D721Med (cell line): ENCODE measurements at places on chromosomes 3 and 15.

DNA sequence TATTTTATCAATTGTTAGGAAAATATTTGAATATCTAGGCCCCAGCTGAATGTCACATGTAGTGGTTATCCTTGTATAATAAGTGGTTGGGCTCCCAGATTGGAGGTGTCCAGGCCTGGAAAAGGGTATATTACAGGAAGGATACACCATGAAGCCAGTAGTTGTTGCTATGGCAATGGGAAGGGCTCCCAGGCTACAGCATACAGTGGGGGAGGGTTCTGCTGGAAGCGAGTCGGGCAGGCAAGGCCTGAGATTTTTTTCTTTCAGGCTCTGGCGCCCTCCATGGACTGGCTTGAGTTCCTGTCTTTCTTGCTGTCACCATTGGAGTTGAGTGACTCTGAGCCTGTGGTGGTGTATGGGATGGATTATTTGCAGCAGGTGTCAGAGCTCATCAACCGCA lies 8.9 kb downstream of the ECE2 start:
- DNase-seq: peak; percentile 91

DNA sequence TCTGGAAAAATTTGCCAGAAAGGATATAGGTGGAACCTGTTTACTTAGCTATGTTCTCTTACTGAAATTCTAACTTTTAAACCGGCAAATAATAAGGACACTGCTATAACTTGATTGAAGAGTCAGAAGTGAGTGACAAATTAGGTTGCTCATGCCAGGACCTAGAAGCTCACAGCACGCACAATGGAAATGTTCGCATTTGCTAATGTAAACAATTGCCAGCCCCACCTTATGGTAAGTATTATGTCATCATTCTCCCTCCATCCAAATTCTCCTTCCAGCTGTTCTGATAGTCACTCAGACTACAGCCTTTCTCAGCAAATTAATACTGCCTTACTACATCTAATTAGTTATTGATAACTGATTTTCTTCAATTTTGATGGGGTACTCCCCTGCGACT lies 4.8 kb upstream of the STXBP5L start:
- no peak for DNase-seq

DNA sequence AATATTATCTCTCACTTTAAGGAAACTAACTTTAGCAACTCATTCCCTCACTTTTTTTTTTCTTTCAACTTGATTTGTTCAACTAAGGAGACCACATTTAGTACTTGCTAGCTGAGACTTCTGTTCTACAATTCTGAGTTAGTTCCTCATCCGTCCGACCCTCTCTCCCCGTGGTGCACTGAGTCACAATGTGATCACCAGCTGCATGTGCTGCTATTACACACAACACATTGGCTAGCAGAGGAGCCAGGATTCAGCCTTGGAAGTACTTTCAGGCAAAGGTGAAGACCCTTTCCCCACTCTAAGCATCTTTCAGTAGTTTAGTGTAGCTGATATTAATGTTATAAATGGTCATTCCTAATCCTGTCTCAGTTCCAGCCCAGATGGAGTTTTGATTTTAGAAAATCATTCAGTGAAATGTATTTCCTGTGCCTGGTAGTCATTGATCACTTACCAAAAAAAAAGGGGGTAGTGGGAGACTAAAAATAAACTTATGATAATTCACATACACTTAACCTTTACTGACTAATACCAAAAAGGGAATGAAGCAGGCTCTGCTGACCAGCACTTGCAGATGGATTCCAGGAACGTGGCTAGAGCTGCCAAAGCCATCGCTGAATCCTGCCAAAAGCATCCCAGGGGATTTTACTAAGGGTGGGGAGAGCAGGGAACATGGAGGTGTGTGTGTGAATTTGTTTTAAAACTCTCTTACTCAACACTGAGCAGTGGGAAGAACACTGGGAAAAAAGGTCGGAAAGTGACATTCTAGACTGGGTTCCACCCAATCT lies 424.8 kb downstream of the LPP start:
- no peak for DNase-seq

DNA sequence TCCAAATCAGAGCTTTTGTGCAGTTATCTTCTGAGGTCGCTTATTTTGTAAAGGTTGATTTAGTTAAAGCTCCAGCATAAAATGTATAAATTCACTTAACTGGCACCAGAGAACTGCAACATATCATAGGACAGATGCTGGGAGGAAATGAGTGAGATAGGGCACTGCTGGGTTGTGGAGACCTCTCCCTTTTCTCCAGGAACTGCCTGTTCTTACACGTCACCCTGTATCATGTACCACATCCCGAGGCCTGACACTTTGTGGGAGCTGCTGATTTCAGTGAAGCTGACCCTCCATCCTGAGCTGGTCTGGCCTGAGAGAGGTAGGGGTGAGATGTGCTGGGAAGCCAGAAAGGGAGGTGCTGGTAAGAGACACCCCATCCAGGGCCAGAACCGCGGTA lies 213.8 kb upstream of the FEZF2 start:
- no peak for DNase-seq

DNA sequence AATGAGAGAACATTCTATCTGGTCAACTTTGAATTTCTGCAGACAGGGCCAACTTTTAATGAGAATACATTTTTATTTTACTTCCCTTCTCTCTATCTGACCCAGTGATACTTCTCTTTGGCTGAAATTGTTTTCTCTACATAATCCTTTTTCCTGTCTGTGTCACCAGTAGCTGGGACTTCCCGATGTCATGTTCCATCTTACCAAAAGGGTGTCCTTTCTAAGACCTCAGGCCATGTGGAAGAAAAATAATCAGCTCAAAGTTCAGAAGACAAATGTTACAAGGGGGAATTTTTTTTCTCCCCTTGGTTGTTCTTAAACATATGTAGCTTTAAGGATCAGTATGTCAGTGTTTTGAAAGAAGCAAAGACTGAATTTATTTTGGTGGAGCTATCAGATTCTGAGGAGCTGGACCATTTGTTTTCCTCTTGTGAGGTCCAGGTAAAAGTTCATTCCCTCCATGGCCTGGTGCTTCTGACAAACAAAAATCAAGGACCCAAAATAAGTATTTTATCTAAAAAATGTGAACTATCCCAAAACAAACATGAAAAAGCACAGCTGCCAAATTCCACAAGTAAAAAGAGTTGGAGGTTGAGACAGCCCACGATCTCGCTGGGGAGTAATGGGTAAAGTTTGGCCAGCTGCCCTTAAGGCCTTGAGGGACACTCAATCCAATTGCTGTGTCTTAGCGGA lies 859.4 kb upstream of the NR2F2 start:
- DNase-seq: no peak

- no peak for DNase-seq
These were observed 2.9 kb downstream of the TM6SF1 start for GRCh38 chr15:83110381-83110780.

DNA sequence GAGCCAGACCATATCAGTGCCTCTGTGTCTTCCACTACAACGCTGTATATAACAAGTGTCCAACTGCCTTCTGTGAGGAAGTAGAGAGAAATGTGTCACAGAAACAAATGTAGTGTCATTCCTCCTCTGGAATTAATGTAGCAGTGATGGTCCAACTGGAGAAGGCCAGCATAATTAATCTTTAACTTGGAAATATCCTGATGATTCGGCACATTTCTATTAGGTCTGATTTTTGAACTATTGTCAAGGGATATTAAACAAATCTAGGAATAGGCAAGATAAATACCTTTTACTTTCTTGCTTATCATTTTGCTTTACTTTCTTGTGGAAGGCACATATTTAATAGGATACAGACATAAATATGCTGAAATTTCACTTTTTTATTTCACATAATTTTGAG lies 446.2 kb upstream of the ALCAM start:
- DNase-seq: no peak

DNA sequence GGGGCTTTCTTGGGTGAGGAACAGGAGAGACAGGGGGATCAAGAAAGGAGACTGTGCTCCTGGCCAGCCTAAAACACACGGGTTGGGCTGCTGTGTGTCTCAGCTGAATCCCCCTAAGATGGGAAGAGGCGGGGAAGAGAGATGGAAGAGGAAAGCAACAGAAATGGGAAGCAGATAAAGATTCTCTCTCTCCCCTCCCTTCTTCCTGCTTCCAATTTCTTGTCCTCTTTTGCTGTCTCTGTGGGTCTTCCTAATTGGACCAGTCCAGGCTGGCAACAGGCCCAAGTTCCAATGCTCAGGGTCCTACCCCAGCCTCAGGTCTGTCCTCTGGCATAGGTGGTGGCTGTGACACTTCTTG lies 7.1 kb downstream of the ISLR2 start:
- no peak for DNase-seq

DNA sequence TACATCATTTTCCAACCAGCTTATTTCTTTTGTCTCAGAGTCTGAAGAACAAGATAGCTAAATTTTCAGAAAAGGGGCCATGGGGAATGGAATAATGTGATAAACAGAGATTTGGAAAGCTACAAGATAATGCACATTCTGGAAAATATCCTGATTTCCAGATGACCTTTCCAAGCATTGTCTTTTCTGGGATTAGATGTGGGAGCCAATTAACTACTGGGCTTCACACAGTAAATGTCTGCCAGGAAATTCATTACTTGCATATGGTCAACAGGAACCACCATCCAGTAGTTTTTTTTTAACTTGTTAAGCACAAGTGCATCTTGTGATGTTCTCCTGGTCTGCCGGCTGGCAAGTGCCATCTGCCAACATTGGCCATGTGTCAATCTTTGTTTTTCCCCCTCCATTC lies 131.1 kb upstream of the BFSP2 start:
- no peak for DNase-seq

- peak; percentile 58 for DNase-seq
These were observed at the start of the genes MRPL47 and NDUFB5 for GRCh38 chr3:179604321-179605078. TSS of gene MRPL47 (minus strand) at chr3:179604638. CDS start at chr3:179604624, 14 bp downstream. TSS of gene NDUFB5 (plus strand) at chr3:179604794. CDS start at chr3:179604816, 22 bp downstream.
